Stomach (tissue), 19 donors: ENCODE measurements at places on chromosomes 13 and 19. TPM values are rescaled to one million over a fixed set of nuclear protein-coding genes. Genes with fewer than 3 reads are reported as not detected.

DNA sequence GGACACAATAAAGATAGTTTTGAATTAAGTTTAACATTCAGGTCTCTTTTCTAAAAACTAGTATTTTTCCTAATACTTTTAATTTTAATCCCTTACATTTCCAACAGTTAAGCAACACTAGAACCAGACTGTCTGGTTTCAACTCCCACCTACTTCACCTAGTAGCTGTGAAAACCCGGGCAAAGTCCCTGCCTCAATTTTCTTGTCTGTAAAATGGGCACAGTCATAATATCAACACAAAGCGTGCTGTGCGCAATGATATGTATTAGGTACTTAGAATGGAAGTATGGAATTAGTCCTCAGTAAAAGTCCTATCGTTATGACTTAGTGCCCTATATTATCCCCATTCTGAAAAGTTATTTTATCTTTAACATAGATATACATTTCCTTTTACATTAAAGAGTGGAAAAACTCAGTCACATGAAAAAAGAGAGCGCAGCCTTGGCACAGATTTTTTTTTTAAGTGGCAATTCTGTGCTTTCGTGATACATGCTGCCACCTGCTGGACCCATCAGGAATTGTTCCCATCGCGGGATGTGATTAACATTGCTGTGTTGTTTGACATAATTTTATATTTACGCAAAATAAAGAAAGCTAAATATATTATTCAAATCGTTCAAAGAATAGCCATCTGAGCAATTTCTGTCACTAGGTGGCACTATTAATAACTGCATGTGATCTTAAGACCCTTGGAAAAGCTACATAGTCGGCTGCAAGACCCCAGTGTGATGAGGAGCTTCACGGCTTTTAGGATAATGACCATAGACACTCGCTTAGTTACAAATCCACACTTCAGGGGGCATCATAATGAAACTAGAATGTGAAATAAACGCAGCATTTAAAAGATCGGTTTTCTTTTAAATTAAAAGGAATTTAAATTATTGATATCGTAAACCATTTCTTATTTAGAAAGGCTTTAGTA is 59.9 kb downstream of the LIG4 start:
- peak; percentile 75 for DNase-seq

DNA sequence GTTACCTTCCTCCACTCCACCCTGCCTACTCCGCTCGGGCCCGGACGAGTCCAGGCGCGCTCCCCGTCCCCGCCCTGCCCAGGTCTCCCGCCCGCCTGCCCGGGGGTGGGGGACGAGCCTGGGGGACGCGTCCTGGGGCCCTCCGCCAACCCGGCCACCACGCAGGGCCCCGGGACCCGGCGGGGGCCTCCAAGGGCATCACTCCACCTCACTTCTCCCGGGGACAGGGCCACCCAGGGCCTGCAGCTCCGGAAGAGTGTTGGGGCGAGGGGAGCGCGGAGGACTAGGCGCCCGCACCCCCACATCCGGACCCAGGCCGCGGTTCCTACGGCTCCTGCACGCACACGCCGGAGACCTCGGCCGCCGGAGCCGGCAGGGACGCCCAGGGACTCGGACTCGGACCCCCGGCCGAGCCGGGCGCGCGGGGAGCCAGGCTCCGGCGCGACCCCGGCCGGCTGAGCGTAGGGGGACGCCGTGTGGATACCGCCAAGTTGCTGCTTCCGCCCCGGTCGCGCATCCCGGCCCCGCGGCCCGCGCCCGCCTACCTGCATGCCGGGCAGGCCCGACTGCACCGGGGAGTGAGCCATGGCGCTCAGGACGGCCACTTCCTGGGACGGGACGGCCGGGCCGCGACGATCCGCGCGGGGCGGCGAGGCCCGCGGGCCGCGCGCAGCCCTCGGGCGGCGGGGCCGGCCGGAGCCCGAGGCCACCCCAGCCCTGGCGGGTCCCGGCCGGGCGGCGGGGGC is 534 bp downstream of the STK24 start:
- peak; percentile 59 for DNase-seq

GRCh38 chr19:35738887-35739229 is 3.4 kb downstream of the IGFLR1 start:
- DNase-seq: no peak

Gene KLK13
- polyA plus RNA-seq: 9.5 TPM

DNA sequence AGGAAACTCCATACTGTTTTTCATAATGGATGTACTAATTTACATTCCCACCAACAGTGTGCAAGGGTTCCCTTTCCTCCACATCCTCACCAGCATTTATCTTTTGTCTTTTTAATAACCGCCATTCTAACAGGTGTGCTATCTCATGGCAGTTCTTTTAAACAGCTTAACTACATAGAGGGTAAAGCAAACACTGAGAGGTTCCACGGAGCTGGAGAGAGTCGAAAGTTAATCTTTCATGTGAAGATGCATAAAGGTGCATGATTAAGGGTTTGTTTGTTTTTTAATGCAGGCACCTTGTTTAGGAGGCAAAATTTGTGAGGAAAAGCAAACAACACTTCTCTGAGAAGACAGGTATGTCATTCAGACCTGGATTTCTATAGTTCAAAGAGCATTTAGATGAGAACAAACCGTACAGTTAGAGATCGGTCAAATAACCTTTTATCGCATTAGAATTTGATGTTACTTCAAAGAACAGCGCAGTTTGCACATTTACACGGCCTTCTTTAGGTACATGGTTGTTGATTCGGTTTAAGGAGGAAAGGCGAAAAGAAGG is 193.9 kb downstream of the RBM26 start:
- no peak for DNase-seq

DNA sequence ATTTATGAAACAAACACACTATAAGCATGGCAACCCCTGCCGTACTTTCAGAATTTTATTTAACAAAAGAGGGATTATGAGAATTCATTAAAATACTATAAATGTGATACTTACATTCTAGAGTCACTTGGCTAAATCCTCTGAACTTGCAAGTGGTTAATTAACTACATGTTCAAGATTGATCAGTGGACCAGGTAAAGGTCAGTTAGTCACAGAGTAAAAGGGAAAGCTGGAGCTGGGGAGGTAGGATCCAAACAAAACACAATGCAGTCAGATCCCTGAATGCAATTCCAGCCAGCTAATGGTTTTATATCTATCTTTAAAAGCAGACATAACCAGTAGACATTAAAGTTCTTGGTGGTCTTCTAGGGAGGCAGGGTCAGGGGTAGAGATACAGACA is 270.5 kb downstream of the DIAPH3 start:
- no peak for DNase-seq

Gene RNF225
- not detected for polyA plus RNA-seq

- DNase-seq: no peak
Observed at GRCh38 chr13:60758637-60759036, 361.6 kb downstream of the TDRD3 start.

DNA sequence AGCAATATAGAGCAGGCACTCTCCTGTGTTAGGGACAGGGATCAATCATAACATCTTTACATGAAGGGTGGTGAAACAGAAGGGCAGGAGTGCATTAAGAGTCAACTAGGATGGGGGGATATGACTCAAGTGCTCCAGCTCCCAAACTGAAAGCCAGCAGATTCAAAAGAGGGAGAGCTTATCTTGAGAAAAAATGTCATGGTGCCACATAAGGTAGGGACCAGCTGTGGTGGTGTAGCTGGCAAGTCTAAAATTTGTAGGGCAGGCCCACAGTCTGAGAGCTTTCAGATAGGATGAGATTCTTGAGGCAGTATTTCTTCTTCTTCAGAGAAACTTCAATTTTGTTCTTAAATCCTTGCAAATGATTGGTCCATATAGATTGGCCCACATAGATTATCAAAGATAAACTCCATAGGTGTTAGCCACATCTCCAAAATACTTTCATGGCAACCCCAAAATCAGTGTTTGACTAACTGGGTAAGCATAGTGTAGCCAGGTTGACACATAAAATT is 19.1 kb downstream of the DNAJC15 start:
- no peak for DNase-seq

DNA sequence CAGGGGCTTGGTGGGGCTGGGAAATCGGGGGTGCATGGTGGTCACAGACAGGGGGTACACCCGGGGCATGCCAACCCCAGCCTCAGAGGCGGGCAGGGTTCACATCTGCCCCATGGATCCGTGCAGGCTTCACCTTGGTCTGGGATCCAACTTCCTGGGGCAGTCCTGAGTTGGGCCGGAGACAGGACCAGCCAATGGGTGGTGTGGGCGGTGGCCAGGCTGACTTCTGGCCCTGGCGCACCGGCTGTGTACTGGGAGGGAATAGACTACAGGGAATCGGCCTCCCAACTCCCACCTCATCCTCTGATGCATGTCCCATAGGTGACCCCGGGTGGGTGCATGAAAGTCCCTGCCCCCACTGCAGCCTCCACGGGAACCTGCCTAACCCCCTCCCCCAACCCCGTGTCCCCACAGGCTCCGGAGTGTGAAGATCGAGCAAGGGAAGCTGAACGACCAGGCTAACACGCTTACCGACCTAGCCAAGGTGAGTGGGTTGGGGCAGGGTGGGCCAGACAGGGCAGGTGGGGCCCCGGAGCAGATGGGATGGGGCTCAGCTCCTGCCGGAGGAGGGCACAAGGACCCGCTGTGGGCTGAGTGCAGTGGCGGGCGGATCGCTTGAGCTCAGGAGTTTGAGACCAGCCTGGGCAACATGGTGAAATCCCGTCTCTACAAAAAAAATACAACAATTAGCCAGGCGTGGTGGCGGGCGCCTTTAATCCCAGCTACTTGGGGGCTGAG is 14.7 kb upstream of the ARRDC2 start:
- DNase-seq: no peak

DNA sequence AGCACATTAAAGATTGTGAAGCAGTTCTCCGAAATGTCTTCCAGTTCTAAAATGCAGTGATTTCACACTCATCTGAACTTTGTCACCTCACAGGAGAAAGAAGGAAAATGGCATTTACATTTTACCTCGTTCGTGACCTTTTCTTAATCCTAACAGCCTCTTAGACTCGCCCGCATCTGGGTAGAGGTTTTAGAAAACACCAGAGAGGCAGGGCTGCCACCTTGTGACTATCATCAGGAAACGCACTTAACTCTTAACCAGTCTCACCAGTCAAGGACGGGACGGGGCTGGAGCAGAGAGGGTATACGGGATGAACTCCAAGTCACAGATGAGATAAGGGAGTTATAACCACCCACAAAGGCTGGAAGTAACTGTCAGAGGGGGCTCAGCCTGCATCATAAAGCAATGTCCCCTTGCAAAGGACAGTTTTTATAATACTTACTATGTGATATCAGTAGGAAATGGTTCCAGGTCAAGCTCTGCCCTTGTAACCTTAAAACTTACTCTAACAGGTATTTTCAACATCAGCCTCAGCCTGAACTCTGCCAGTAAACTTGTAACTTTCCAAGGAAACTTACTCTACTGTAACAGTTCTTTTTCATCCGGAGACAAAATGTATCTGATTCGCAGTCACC is 8.6 kb upstream of the CEACAM6 start:
- peak; percentile 73 for DNase-seq

DNA sequence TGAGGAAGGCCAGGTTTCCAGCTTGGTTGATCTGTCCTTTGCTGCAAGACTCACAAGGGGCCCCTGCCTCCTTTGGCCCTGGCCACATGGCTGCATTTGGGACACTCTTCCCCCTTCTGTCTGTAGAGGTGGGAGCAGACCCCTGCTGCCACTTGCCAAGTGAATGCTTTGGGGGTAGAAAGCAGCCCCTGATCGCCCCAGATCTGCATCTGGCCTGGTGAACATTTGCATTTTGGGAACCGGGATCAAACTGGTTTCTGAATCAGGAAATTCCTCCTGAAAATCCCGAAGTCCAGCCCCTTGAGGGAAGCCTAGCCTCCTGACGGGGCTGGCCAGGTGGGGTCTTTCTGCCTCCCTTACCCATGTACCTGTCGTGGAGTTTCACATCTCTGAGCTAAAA is 14.9 kb downstream of the DPF1 start:
- no peak for DNase-seq

DNA sequence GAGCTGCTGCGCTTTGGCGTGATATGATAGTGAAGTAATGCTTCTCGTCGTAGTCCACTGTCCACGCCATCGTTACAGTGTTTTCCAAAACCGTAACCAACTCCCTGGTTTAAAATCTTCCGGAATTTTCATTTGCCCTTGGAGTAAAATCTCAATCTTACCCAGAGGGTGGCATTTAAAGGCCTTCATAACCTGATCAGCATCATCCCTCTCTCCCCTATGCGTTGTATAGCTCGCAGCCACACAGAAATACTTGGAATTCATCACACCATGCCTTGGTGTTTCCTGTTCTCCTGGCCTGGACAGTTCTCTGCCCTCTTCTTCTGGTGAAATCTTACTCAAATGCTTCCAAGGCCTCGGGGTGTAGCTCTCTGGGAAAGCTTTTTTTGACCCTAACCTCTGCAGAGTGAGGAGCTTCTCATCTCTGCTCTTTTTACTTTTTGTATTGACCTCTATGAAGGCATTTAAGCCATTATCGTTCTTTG is 839 bp downstream of the MPHOSPH8 start:
- DNase-seq: no peak

Gene CATSPERD
- not detected for polyA plus RNA-seq

GRCh38 chr13:33257841-33258807 is 27.4 kb downstream of the STARD13 start:
- no peak for DNase-seq

DNA sequence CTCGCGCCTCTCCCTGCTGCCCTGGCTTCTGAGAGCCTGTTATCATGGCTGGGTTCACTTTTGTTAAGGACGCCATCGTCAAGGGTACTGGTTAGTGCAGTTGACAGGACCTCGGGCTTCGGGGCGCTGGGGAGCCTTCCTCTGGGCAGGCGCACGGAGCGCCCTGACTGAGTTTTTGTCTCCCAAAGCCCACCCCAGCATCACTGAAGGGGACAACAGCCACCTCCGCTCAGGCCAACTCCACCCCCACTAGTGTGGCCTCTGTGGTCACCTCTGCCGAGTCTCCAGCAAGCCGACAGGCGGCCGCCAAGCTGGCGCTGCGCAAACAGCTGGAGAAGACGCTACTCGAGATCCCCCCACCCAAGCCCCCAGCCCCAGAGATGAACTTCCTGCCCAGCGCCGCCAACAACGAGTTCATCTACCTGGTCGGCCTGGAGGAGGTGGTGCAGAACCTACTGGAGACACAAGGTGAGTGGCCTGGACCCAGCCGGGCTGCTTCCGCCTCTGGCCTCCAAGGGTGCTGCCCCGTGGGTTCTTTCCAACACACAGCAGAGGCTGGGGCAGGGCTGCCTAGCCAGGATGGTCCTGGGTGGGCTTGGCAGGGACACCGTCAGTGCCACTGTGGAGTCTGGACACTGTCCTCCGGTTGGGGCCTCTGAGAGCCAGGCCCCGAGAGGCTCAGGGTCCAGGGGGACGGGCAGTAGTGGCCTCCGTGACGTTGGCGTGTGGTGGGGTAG is 16.9 kb downstream of the TSSK6 start:
- no peak for DNase-seq

GRCh38 chr13:77360032-77360685 is 33.3 kb upstream of the MYCBP2 start:
- DNase-seq: no peak

GRCh38 chr19:16978156-16978555 is 48.5 kb downstream of the CPAMD8 start:
- DNase-seq: no peak

GRCh38 chr19:54518844-54519243 is 16.2 kb downstream of the LAIR2 start:
- no peak for DNase-seq

Gene NLRP11
- not detected for polyA plus RNA-seq
